ENCODE measurements at places on chromosomes 4 and X. TPM values are rescaled to one million over a fixed set of nuclear protein-coding genes. Genes with fewer than 3 reads are reported as not detected.

- H3K4me1 ChIP-seq: no peaks in the 10 kb centered on the region
- H3K36me3 ChIP-seq: no peaks in the 10 kb centered on the region
- DNase-seq: no peak
- no peak overlapping the region for H3K4me3 ChIP-seq
- no peak overlapping the region for H3K27ac ChIP-seq
Measured at GRCh38 chr4:40118861-40119260, 62.2 kb downstream of the N4BP2 start.

Gene SPATA4
- total RNA-seq: 0.21 TPM

GRCh38 chrX:138986235-138986634 lies 274.7 kb upstream of the FGF13 start:
- H3K27ac ChIP-seq: no peak overlapping the region
- H3K4me1 ChIP-seq: no peaks in the 10 kb centered on the region
- H3K27me3 ChIP-seq: no peaks in the 10 kb centered on the region
- H3K36me3 ChIP-seq: no peaks in the 10 kb centered on the region
- no peak overlapping the region for H3K4me3 ChIP-seq
- no peak for DNase-seq

Gene ENPEP
- 6.3 TPM for total RNA-seq

DNA sequence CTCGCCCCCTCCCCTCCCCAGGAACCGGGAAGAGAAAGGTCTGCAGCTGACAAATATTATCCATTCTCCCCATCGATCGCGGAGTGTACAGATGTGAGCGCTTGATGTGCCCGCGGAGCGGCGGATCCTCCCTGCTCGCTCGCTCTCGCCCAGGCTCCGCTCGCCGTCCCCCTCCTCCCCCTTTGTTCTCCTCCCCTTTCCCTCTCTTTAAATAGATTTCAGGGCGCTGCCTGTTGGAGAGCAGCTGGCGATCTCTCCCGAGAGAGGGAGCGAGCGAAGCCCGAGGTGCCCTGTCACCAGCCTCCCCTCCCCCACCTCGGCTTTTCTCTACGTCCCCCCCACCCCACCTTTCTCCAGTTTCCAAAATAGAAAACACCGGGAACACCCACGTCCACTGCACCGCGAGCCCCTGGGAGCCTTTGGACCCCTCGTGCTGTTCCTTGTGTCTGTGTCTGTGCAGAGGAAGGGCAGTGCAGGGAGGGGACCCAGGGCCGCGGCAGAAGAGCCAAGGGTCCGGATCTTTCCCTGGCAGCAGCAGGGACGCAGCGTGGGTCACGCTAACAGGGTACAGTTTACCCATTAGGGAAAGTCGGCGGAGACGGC lies 56.6 kb upstream of the BCOR start:
- H3K4me1 ChIP-seq: no peaks in the 10 kb centered on the region
- H3K27me3 ChIP-seq: peaks cover 59% of the 10 kb centered on the region
- H3K4me3 ChIP-seq: peak overlapping the region; percentile 55
- no peaks in the 10 kb centered on the region for H3K36me3 ChIP-seq

Gene HTN3
- total RNA-seq: not detected

Gene ANXA10
- not detected for total RNA-seq

Gene MEPE
- total RNA-seq: not detected

GRCh38 chrX:64975989-64976672 lies at the start of gene ZC4H2:
TSS of gene ZC4H2 (minus strand) at chrX:64976450. CDS start at chrX:64976377, 73 bp downstream.
- no peaks in the 10 kb centered on the region for H3K36me3 ChIP-seq
- no peak within 1 kb of the TSS for H3K27ac ChIP-seq

GRCh38 chr4:1767770-1768366 lies 25.2 kb upstream of the FGFR3 start:
- no peak for DNase-seq
- peaks cover 19% of the 10 kb centered on the region for H3K4me1 ChIP-seq
- no peaks in the 10 kb centered on the region for H3K36me3 ChIP-seq
- no peak overlapping the region for H3K27ac ChIP-seq
- H3K4me3 ChIP-seq: peak overlapping the region; percentile 22
- H3K27me3 ChIP-seq: no peaks in the 10 kb centered on the region

Gene FGF16
- total RNA-seq: 8.8 TPM

DNA sequence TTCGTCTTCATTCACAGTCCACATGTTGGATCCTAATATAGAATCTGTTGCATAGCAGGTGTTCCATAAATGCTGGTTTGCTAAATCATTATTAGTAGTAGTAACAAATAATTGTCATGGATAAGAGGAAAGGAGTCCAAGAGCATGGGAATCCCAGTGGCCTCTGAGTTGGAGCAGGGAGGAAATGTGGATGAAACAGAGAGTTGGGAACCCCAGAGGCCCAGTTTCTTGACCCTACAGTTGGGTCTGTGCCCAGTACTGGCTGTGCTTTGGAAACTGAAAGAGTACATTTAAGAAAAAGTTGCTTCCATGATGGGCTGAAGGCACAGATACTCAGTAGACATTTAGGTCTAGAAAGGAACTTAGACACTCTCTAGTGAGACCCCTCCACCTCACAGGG lies 149.4 kb upstream of the PSAPL1 start:
- H3K36me3 ChIP-seq: no peaks in the 10 kb centered on the region
- H3K4me1 ChIP-seq: peaks cover 5% of the 10 kb centered on the region
- H3K27ac ChIP-seq: no peak overlapping the region
- H3K27me3 ChIP-seq: no peaks in the 10 kb centered on the region

DNA sequence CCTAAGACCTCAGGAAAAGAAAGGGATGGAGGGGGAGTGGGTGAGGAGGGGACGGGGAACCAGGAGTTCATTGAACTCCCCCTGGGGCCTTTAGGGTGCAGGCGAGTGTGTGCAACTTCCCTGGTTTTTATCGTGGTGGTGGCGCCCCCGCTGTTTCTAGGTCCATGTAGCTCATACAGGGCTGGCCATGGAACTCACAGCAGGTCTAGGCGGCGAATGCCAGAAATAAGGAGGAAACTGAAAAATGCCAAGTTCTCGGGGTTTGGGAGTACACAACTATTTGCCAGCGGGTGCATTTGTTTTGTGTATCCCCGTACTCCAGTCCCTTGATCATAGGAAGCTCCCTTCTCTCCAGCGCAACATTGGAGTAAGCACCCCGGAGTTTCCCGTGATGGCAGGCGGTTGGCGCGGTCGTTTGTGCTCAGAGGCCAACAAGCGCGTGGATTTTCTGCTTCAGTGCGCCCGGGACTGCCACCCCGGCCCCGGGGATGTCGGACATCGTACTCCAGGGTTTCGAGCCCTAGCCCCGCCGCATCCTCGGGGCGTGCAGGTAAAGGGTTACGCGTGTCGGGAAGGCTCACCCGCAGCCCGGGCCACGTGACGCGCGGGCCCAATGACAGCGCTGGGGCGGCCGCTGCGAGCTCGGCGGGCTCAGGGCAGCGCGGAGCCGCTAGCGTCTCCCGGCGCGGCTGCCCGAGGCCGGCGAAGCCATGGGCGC lies 208.9 kb downstream of the NWD2 start:
- peaks cover 46% of the 10 kb centered on the region for H3K27me3 ChIP-seq
- H3K36me3 ChIP-seq: no peaks in the 10 kb centered on the region
- H3K4me1 ChIP-seq: no peaks in the 10 kb centered on the region
- peak overlapping the region; percentile 50 for H3K4me3 ChIP-seq
- H3K27ac ChIP-seq: no peak overlapping the region

DNA sequence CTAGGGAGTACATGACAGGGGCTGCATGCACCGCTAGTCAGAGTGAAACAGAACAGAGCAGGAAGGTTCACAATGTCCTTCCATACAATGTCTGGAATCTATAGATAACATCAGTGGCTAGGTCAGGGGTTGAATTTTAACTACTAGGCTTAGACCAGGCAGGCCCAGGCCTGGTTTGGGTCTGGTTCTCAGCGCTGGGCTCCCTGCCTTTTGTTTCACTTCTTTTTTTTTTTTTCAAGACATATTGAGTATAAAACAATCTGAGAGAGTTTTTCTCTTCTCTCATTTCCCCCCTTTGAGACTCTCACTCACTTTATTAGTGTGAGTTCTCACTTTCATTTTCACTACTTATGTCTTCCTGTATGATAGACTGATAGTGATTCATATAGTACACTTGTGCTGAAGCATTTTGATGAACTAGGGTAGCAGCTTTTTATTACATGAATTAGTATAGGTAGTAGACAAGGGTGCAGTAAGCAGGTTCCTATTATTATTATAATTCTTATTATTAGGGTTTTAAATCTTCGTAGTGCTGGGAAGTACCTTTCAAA lies 120.0 kb upstream of the ZDHHC15 start:
- no peak overlapping the region for H3K4me3 ChIP-seq
- DNase-seq: no peak
- no peak overlapping the region for H3K27ac ChIP-seq
- H3K36me3 ChIP-seq: no peaks in the 10 kb centered on the region
- no peaks in the 10 kb centered on the region for H3K27me3 ChIP-seq

Gene FAM133A
- total RNA-seq: not detected

- no peaks in the 10 kb centered on the region for H3K4me1 ChIP-seq
- H3K36me3 ChIP-seq: no peaks in the 10 kb centered on the region
- DNase-seq: no peak
Measured at GRCh38 chrX:15600745-15601144, at the start of gene ACE2. TSS of gene ACE2 (minus strand) at chrX:15600960. CDS start at chrX:15600911, 49 bp downstream.

DNA sequence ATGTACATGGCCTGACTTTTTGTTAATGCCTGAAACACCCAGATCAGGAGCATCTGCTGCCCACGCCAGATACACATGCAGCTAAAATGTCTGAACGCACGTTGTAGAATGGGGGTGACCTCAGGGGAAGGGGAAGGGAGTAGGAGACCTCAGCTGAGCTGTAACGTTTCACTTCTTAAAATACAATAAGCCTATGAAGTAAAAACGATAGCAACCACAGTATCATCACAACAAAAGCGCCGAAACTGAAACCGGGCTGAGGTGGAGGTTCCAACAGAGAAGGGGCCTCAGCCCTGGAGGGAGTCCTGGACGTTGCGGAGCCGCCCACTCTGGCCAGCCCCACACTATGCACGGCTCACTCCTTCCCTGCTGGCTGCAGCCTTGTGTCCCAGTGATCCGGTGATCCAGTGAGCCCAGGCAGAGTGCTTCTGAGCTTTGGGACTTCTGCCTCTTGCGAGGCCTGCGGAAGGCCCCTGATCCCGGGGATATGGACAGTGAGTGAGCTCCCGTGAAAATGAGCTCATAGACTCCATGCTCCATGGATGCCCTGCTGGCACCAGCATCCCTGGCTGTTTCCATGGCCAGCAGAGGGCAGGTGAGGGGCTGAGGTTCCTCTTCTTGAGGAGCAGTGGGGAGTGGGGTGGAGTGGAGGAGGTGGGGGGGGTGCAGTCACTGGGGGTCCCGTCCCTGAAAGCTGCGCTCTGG lies 52.0 kb downstream of the HMX1 start:
- no peaks in the 10 kb centered on the region for H3K36me3 ChIP-seq
- no peak overlapping the region for H3K4me3 ChIP-seq
- H3K4me1 ChIP-seq: no peaks in the 10 kb centered on the region
- DNase-seq: no peak
- no peak overlapping the region for H3K27ac ChIP-seq

DNA sequence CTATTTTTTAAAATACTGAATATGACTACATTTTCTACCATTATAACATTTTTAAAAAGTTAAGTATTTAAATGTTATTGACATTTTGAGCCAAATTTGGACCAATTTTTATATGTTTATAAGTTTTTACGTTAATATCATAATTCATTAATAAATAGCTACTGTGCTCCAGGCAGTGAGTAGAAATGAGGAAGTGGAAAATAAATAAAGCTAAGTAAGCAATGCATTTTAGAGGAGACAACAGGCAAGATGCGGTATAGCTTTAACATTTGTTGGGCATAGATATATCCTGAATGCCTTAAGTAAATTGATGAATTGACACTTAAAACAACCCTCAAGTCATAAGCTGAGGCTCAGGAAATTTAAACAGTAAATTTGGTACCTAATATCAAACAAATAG lies 474.8 kb downstream of the PCDH10 start:
- no peak for DNase-seq
- no peak overlapping the region for H3K27ac ChIP-seq
- no peak overlapping the region for H3K4me3 ChIP-seq
- no peaks in the 10 kb centered on the region for H3K36me3 ChIP-seq
- no peaks in the 10 kb centered on the region for H3K4me1 ChIP-seq

Gene IQSEC2
- total RNA-seq: 31.8 TPM

DNA sequence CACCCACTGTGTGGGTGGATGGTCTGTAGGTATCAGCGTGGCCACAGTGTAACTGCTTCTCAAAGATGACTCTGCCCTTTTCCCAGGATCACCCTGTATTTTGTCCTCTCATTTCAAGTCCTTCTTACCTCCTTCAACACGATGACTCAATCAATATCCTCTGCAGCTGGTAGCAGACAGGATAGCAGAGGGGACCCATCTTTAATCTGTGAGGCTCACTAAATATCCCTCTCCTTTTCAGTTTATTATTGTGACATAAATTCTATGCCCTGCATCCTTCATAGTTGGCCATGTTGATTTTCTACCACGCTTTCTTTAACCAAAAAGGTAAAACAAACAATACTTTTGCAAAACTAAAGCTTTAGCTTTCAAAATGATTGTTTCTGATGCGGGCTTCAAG lies 9.6 kb upstream of the MEPE start:
- DNase-seq: no peak
- H3K36me3 ChIP-seq: no peaks in the 10 kb centered on the region
- no peak overlapping the region for H3K27ac ChIP-seq
- no peaks in the 10 kb centered on the region for H3K4me1 ChIP-seq
- H3K4me3 ChIP-seq: no peak overlapping the region

- no peaks in the 10 kb centered on the region for H3K36me3 ChIP-seq
- no peak for DNase-seq
- no peaks in the 10 kb centered on the region for H3K27me3 ChIP-seq
- no peak overlapping the region for H3K4me3 ChIP-seq
Measured at GRCh38 chr4:110278127-110278526, 79.7 kb upstream of the ELOVL6 start.

DNA sequence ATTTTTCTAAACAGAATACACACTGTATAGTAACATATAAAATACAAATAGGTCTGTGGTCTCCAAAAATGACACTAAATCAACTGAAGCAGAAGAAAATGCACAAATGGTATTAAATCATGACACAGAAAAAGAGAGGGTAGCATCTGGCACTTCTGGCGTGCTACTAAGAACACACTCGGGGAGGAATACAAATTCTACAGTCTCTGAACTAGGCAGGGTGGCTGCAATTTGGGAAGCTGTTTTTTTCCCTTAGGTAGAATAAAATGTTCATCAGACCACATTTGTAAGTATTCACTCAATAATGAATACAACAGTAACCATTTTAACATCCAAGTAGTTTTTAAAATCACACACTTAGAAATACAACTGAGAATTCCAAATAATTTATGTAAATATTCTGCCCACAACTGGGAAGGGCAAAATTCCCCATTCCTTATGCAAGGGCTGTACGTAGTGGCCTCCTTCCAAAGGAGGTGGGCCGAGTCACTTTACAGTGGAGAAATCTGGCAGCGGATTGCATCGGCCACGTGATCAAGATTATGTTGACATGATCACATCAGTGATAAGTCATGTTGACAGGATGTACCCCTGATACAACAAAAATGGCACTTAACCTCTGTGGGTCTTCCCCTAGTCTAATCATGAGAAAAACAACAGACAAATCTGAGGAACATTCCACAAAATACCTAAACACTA lies 101.1 kb downstream of the TSPAN5 start:
- H3K4me1 ChIP-seq: peaks cover 26% of the 10 kb centered on the region
- no peak overlapping the region for H3K4me3 ChIP-seq
- H3K36me3 ChIP-seq: no peaks in the 10 kb centered on the region
- peak overlapping the region; percentile 78 for H3K27ac ChIP-seq

Gene DCX
- not detected for total RNA-seq

Gene SMIM31
- not detected for total RNA-seq
